ENCODE measurements at places on chromosomes 16 and 17.

- peak; percentile 84 for DNase-seq
Observed at GRCh38 chr17:59154721-59155438, at the start of gene SKA2. TSS of gene SKA2 (minus strand) at chr17:59155186. CDS start at chr17:59155163, 23 bp downstream.

- no peak for DNase-seq
Observed at GRCh38 chr17:81074875-81075274, 39.9 kb downstream of the BAIAP2 start.

- DNase-seq: no peak
Observed at GRCh38 chr17:47686664-47687327, 7.2 kb upstream of the TBKBP1 start.

GRCh38 chr16:58046936-58047335 lies 21.4 kb downstream of the MMP15 start:
- no peak for DNase-seq

DNA sequence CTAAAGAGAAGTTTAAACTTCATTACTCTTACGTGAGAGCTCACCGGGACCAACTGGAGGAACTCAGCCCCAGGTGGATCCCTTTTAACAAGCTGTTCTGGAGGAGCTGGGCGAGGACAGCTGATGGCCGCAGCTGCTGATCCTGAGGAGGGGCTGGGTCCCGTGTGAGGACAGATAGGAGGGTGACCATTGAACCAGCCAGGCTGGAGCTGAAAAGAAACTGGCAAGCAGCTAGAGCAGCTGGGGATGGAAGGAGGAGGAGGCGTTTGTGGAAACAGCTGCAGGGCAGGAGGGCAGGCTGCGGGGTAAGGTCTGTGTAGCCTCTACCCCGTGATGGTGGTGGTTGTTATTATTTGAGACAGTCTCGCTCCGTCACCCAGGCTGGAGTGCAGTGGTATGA lies 119.5 kb downstream of the AATF start:
- DNase-seq: no peak

- DNase-seq: no peak
Observed at GRCh38 chr16:59260892-59261291, 526.8 kb upstream of the GOT2 start.

- DNase-seq: peak; percentile 55
Observed at GRCh38 chr17:3754458-3755334, 31.0 kb downstream of the HASPIN start.

DNA sequence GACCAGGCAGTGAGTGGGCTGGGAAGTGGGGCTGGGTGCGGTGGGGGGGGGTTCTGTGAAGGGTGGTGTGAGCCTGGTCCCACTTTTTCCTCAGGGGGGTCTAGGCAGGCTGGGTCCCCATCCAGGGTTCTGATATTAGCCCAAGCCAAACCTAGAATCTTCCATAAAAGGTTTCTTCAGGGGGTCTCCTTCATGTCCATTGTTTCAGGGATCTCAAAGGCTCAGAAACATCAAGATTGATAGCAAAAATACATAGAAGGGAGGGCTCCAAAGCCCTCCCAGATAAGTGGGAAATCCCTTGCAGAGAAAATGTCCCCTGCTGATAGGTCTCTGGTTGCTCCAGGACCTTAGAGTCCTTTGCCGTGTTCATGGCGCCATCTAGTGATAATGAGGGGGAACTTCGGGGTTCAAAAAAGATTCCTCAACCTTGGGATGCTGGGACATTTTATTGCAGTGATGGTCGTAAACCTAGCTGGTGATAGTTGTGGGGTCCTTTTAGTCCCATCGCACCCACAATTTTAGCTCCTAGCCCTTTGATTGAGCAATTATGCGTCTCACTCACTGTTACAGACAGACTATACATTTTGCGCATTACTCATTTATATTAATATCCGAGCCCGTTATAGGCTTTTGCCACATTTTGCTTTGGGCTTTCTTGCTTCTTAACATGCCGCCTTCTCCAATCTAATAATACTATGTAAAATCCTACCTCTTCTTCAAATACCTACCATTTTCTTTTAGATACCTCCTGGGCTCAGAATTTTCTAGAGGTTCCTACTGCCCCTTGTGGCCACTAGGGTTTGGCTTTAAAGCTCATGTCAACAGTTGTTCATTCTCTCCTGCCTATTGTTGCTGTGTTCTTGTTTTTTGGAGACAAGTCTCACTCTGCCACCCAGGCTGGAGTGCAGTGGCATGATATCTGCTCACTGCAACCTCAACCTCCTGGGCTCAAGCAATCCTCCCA lies 35.1 kb downstream of the IGF2BP1 start:
- no peak for DNase-seq

DNA sequence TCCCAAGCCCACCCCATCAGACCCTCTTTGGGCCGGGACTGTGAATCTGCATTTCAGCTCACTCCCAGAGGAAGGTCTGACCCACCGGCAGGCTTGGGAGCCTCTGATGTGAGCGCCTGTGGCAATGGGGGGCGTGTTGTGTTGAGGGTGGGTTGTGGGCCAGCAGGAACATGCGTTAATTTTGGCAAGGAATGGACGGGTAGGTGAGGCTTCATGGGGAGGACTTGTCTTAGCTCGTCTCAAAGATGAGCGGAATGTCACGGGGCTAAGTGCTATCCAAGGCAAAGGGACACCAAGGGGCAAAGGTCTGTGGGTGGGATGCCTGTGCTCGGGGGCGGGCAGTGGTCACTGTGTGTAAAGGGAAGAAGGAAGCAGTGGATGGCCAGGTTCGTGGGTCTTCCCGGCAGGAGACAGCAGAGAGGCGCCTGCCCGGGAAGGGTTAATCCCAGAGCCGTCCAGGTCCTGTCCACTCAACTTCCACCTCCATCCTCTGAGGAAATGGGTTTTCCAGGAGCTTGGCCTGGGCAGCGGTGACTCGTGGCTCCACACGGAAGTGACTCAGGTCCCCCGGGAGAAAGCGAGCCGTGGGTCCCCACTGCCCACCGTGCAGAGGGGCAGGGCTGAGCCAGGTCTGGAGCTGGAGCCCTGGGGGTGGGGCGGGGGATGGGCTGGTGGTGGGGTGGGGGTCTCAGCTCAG lies 17.4 kb downstream of the ADGRG1 start:
- no peak for DNase-seq

DNA sequence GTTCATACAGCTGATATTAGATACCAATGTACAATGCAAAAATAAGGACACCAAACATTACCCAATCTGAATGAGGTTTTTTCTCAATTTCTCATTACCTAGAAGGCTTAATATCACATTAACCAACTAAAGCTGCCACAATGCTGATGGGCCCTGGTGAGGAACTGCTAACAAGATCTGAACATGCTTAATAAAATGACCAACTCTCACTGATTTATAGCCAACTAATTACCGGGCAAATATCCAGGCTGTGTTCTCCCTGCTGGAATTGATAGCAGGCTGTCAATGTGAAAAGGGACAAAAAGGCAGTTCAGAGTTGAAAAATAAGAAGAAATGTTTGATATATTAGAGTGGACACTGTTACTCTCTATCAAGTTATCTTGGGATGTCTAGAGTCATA lies 124.6 kb downstream of the TOX3 start:
- DNase-seq: no peak

GRCh38 chr16:87192452-87193073 lies 124.6 kb downstream of the C16orf95 start:
- no peak for DNase-seq

GRCh38 chr17:39604911-39605491 lies 2.7 kb downstream of the NEUROD2 start:
- DNase-seq: no peak

DNA sequence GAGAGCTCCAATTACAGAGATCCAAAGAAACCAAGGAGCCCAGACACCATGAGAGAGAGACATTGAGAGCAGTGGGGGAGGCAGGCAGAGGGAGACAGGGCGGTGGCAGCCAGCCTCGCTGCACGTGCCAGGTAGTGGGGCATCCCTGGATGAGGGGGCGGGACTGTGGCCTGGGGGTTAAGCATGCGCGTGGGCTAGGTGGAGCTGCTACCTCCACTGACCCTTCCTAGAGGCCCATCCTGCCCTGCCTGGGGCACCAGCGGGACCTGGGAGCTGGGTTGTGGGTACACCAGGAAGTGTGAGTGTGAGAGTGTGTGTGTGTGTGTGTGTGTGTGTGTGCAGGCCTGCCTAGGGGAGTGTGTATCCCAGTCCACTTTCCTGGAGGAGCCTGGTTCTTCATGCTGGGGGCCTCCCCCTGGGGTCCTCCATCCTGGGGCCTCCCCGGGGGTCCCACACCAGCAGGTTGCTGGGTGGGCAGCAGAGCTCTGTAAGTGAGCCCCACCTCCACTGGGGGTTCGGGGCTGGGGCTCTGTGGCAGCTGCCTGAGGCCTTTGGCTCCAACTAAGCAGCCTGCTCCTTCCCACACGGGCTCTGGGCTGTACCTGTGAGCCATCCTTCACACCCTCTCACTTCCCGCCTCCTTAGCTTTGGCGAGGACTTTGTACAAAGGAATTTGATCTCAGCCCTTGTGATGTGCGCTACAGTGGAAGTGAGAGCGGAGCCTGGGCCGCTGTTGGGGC lies 127.4 kb downstream of the IRF8 start:
- DNase-seq: no peak

- no peak for DNase-seq
Observed at GRCh38 chr16:58656899-58657298, 27.3 kb upstream of the CNOT1 start.

DNA sequence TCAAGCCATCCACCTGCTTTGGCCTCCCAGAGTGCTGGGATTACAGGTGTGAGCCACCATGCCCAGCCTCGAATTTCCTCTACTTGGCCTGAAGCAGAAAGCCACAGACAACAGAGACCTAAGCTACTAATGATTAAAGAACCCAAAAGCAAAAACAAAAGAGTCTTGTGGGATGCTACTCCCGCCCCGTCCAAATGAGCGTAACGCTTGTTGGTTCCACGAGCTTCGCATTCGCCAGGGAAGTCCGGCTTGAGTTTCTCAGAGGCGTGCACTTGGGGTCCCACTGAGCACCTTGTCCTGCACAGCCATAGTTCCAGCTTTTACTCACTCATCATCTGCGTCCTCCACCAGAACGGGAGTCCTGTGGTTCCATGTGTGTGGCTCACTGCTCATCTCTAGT lies 16.0 kb downstream of the CEP295NL start:
- no peak for DNase-seq

DNA sequence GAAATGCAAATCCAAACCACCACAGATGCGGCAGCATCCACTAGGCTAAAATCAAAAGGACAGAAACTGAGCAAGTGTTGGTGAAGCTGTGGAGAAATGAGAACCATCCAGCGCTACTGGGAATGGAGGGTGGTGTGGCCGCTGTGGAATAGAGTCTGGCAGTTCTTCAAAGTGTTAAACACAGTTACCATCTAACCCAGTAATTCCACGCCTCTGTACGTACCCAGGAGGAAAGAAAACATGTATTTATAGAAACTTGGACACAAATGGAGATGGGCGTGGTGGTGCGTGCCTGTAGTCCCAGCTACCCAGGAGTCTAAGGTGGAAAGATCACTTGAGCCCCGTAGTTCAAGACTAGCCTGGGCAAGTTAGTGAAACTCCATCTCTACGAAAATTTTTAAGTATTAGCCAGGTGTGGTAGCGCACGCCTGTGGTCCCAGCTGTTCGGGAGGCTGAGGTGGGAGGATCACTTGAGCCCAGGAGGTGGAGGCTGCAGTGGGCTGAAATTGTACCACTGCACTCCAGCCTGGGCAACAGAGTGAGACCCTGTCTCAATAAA lies 11.6 kb downstream of the SLC25A10 start:
- no peak for DNase-seq

DNA sequence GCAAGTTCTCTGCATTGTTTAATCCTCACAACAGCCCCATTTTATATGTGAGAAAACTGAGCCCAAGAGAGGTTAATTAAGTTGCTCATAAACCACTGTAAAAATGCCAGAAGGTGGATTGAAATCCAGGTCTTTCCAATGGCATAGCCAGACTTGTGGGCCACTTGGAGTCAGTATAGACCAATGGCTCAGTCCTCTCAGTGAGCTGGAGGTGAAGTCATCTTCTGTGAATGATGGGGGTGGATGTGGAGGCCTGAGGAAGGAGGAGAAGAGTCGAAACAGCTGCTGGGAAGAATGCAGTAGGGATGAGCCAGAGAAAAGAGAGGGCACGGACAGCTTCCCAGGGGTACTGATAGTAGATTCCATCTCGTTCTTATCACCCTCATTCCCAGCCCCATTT lies 213.4 kb downstream of the SOX9 start:
- DNase-seq: no peak

GRCh38 chr17:79087428-79088143 lies 13.0 kb downstream of the ENGASE start:
- peak; percentile 72 for DNase-seq

- no peak for DNase-seq
Observed at GRCh38 chr16:49596648-49597291, 223.2 kb downstream of the C16orf78 start.

GRCh38 chr16:24989494-24989893 lies 25.7 kb downstream of the ARHGAP17 start:
- no peak for DNase-seq

GRCh38 chr17:5943982-5944381 lies 126.2 kb upstream of the WSCD1 start:
- no peak for DNase-seq

GRCh38 chr17:77609553-77610517 lies 348.7 kb upstream of the TNRC6C start:
- peak; percentile 22 for DNase-seq

DNA sequence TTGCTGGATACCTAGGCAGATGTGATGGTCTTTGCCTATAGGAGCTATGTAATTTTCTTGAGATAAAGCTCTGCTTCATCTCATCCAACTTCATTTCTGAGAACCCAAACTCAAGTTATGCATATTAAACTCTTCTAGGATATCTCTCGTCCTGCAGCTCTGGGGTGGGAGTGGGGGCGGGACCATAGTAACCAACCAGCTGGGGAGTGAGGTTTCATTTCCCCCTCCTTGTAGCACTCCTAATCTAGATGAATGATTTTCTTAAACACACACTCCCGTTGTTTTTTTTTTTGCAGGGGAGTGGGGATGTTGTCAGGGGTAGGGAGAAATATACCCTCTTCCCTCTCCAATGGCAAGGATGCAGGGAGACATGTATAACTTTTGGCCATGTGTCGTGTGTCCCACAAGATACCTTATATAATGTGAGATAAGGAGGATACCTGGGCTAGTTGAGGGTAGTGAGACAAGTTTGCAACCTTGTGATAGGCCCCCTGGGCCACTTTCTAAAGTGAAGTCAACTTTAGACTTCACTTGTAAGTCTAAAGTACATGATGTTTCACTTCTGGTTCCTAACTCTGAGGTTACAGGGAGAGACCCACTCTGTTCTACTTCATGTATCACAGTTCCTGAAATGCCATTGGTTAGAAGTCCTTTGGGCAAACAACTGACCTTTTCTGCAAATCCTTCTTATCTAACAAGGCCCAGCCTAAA lies 10.5 kb upstream of the HEATR6 start:
- DNase-seq: no peak

- DNase-seq: no peak
Observed at GRCh38 chr17:77180503-77181357, 40.0 kb downstream of the SEC14L1 start.

- DNase-seq: no peak
Observed at GRCh38 chr17:39335704-39336223, 65.7 kb downstream of the FBXL20 start.
